B cell (primary cell): ENCODE measurements at places on chromosomes 7 and 10.

GRCh38 chr7:150719436-150719835 lies 3.0 kb downstream of the GIMAP1 start:
- no peak for DNase-seq

DNA sequence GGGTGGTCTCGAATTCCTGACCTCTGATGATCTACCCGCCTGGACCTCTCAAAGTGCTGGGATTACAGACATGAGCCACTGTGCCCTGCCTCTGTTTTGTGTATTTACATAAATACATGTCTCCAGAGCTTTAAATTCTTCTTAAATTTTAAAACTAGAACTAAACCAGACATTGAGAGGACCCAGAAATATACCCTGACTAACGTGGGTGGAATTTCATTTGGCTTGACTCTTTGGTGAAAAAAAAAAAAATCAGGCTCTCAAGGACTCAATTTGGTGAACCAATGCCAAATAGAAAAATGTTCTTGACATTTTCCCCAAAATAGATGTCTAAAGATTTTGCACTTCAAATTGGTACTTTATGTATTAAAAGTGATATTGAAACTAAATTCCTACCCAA lies 16.6 kb upstream of the FAS start:
- DNase-seq: no peak

DNA sequence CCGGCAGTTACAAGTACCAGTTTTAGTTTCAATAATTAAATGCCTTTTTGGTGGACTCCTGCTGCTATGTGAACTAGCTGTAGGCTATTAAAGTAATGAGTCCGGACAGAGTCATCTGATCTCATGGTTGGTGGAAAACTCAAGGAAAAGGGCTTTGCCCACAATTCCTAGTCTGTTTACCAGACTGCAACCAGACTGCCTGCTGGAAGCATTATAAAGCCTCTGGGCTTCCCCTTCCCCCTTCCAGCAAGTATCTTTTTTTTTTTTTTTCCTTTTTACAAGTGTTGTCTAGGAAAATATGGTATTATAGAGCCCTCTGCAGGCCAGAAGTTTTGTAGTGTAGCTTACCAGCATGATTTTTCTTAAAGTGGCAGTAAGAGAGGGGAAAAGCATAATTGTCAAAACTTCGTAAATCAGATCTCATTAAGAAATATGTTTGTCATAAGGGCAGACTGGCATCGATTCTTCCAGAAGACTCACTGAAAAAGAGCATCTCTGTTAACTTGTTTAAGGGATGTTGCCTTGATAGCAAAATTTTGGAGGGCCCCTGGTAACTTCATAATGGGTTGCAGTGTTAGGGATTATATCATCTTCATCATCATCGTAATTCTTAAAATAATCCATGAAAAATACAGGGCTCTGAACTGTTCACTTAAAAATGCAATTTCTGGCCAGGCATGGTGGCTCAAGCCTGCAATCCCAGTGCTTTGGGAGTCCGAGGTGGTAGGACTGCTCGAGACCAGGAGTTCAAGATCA lies 181.3 kb downstream of the TAX1BP1 start:
- peak; percentile 68 for DNase-seq

DNA sequence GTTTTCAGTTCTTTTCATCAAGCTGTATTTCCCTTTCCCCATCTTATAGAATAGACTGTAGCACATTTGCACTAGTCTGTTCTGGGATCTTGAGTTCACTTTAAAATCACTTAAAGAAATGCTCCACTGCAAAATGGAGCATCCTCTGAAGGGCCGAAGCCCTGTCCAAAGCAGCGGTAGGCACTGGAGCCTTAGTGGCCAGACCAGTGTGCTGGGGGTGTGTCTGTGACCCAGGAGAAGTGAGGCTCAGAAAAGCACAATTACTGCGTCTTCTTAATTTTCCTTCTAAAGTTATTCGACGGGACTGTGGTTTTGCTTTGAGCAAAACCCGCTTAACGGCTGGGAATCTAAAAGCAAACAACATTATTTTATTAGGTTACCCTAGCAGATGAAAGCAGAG lies 205.7 kb downstream of the SLC25A13 start:
- no peak for DNase-seq

DNA sequence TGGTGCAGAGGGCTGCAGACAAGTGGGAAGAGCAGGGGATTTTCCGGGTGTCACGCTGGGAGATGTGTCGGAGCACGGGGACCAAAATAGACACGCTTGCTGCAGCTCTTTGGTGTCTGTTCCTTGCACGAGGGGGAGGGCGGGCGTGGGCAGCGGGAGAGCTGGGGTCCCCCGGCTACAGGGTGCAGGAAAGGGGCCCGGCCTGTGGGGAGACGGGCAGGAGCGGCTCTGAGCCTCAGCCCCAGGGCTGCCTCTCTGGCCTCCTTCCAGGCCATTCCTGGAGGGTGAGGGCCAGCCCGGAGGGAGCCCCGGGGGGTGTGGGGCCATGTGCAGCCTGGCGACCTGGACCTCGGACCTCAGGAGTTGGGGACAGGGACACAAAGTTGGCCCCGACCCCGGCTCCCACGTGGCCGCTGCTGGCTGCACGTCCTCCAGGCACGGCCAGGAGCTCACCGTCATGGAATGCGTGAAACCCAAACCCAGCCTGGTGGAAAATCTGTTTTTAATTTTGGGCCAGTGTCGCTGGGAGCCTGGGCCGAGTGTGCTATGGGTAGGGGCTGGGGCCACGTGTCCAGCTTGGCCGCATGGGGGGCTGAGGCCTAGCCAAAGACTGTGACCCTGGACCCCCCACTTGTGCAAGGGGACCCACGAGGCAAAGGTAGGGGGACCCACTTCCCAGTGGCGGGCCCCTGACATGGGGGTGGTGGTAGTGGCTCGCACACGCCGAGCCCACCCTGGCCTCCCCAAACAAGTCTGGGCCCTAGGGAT lies 6.6 kb downstream of the TTYH3 start:
- no peak for DNase-seq

GRCh38 chr7:1137517-1138167 lies 22.4 kb downstream of the ZFAND2A start:
- DNase-seq: no peak

- DNase-seq: no peak
Observed at GRCh38 chr10:129375171-129375570, 91.9 kb upstream of the MGMT start.

- no peak for DNase-seq
Observed at GRCh38 chr7:137096607-137097006, 228.2 kb downstream of the CHRM2 start.

DNA sequence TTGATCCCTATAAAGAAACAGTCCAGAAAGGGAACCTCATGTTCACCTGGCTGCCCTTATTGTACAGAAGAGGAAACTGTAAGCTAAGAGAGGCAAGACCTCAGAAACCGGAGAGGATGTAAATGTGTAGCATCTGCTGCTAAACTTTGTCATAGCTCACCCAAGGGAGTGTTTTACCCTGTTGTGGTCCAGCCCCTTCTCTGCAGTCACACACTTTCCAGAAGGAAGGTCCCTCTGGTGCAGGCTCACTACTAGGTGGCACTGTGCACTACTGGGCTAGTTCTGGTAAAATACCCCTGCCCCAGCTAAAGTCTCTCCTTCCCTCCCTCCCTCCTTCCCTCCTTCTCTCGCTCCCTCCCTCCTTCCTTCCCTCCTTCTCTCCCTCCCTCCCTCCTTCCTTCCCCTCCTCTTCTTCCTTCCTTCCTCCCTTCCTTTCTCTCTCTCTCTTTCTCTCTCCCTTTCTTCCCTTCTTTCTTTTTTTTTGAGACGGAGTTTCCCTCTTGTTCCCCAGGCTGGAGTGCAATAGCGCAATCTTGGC lies 42.5 kb upstream of the LCOR start:
- DNase-seq: peak; percentile 88

- peak; percentile 9 for DNase-seq
Observed at GRCh38 chr10:42242135-42242805, 396.1 kb downstream of the ZNF33B start.

GRCh38 chr10:128086003-128086863 lies 40.0 kb downstream of the MKI67 start:
- no peak for DNase-seq

GRCh38 chr10:77506517-77507200 lies 130.9 kb downstream of the KCNMA1 start:
- DNase-seq: no peak

DNA sequence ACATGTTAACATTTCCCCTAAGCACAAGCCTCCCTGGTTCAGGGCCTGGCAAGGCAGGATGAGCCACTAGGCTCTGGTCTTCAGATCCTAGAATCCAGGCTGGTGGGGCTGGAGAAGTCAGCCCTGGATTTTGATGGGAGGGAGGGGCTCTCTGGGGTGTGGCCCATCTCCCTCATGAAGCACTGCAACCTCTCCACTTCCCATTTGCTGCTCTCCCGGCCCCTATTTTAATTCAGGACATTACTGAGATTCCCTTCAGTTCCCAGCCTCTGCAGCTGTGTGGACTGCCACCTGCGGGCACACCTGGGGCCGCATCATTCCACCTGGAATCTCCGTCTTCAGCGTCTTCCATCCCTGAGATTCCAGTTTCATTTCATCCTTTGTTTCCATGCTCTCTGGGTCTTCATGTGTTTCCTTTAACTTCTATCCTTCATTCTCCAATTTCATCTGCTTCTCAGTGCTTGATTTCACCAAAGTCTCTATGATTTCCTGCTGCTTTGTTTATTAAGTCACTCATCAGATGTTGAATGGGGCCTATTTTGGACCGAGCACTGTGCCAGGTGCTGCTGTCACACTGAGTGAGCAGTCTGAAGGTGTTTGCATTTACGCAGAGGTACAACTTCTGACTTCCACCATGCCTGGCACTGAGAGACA lies 253.6 kb downstream of the WDR37 start:
- no peak for DNase-seq

DNA sequence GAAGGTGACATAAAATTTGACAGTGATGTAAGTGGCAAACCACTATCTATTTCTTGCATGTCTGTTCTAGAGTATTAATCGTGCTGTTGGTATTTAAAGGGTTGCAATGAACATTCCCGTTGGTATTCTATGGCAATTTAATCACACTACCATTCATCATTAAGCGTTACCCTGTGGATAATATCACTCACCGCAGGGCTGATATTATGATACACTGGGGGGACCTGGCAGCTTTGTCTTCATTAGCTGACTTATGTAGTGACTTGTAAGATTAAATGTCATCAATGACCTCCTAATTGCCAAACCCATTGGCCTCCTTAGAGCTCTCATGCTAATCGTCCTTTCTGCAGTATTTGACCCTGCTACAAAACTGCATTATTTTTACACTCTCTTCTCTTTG lies 624.5 kb upstream of the VSTM2A start:
- DNase-seq: no peak

DNA sequence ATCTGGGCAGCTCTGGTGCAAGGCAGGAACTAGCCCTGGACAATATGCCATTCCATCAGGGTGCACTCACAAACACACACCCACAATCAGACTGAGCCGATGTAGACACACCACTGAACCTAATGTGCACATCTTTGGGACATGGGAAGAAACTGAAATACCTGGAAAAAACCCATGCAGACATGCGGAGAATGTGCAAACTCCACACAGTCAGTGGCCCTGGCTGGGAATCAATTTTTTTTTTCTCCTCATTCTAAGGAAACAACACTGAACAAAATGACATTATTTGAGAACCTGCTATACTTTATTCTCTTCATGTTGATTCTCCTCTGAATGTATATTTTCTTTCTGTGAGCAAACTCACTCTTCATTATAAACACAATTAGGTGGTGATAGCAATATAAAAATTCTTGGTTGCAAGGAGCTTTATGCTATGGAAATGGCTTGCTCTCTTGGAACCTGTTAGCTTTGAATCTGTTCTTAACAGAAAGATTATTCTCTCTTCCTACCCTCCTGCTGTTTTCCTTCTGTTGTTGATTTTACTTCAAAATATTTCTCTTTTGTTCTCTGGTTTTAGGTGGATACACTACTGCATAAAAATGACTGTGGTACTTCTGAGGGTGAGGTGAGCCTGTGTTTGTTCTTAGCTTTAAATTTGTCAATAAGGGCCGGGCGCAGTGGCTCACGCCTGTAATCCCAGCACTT lies 33.0 kb upstream of the MICU1 start:
- no peak for DNase-seq

GRCh38 chr7:43891069-43891955 lies 15.1 kb downstream of the URGCP start:
- DNase-seq: no peak

DNA sequence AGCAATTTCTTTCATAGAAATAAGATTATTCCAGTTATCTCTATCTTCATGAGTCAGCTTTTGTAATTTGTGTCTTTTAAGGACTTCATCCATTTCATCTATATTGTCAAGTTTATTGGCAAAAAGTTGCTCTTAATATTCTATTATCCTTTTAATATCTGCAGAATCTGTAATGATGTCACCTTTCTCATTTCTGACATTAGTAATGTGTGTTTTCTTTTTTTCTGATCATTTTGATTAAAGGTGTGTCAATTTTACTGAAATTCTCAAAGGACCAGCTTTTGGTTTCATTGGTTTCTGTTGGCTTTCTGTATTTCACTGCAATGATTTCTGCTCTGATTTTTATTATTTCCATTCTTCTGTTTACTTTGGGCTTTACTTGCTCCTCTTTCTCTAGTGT lies 17.9 kb upstream of the OR2AE1 start:
- DNase-seq: no peak

GRCh38 chr7:91940171-91940570 lies 491 bp upstream of the AKAP9 start:
- DNase-seq: no peak

- no peak for DNase-seq
Observed at GRCh38 chr10:91642831-91643692, 10.2 kb upstream of the PPP1R3C start.

GRCh38 chr7:155576900-155577508 lies 30.6 kb upstream of the CNPY1 start:
- DNase-seq: no peak

GRCh38 chr7:95478272-95479037 lies 7.3 kb upstream of the ASB4 start:
- no peak for DNase-seq

- no peak for DNase-seq
Observed at GRCh38 chr10:17349717-17350116, 104.7 kb downstream of the ST8SIA6 start.

DNA sequence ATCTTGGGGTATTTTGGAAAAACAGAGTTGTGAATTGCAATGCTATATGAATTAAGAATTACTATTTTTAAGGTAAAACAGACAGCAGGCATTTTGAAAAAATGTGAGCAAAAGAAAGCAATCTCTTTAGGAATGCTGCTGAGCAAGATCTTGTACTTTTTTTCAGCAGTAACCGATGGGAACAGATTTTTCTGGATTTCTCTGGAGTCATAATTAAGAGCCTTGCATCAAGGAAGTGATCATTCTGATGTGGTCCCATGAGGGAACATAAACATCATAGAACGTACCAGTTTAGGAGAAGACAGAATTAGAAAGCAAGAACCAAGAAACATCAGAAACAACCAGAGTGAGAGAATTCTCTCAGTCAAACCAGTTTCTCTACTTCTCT lies 157.0 kb upstream of the AGR3 start:
- no peak for DNase-seq

GRCh38 chr7:42869131-42870020 lies 42.5 kb downstream of the C7orf25 start:
- DNase-seq: no peak

- DNase-seq: no peak
Observed at GRCh38 chr10:87723500-87723899, 63.8 kb downstream of the PAPSS2 start.

DNA sequence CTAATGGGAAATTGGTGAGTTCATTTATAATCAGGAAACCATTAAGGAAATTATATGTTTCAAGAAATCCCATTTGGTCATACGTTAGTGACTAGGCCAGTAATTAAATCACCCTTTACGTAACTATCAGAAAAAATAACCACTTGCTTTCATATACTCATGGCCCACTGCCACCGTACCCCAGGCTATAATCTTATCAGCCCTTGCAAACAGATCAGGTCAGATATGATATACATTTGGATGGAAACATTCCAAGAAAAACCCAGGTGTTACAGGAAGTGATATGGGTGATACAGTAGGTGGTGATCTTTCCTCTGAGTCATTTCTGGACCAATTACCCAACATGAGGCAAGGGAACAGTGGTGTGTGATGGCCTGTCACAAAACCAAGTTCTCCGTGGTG lies 481.0 kb upstream of the SEMA3A start:
- no peak for DNase-seq
